ENCODE measurements at places on chromosomes 13 and 19.
A peak's percentile ranks its signal among the peaks of the same experiment; 100 is the strongest.

GRCh38 chr13:36880961-36881360 is 39.1 kb downstream of the SMAD9 start:
- DNase-seq = no peak

DNA sequence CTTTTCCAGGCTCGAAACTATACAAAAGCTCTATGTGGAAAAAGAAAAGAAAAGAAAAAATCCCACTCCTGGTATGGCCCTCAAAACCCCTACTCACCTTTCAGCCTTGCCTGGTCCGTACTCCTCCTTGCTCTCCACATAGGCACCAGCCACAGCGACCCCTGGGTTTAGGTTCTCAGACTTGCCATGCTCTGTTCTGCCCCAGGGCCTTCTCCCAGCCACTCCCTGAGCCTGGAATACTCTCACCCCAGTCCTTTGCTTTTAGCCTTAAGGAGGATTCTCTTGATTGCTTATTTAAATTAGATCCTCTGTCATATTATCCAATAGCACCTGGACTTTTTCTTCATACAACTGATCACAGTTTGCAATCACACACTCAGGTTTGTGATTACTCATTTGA is 522.5 kb downstream of the DIAPH3 start:
- no peak for DNase-seq

DNA sequence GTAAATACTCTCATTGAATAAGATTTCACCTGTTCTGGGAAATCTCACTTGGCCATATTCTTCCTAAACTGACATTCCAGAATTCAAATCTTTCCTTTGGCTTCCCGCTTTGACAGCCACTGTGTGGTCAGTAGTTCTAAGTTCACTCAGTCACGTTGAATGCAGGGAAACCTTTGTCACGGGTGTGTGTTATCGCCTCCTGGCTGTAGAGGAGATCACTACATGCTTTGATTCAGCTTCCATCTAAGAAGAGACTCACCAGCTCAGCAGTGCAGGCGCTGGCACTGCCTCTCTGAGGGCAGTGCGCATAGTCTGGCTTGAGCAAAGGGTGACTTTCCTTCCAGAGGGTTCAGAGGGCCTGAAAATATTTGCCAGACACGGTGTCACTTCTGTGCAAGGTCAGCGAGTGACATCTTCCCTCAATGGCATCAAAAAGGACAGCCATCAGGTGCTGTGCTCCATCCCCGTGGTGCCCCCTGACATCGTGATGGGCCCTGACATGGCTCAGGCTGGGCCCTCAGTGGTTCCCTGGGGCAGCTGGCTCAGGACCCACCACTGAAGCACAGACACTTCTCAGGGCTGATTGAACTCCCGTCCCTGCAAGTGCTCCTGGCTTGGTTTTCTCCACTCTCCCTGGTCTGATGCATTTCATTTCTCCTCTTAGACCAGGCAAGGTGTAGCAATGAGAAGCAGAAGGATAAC is 635.4 kb upstream of the ARGLU1 start:
- peak; percentile 5 for DNase-seq

DNA sequence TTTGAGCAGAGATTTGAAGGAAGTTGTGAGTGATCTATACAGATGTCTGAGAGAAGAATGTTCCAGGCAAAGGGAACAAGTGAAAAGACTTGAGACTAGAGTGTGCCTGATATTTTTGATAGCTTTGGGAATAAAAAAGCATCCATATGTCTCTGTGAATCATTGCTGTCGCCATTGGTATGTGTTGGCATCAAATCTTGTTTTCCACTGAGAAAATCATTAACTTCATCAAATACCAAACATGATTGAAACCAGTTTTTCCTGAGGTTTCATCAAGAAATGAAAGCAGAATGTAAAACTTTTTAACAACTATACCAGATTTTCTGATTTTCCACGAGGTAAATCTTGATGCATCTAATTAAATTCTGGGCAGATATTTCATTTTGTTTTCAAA is 862.6 kb downstream of the DIAPH3 start:
- no peak for DNase-seq

DNA sequence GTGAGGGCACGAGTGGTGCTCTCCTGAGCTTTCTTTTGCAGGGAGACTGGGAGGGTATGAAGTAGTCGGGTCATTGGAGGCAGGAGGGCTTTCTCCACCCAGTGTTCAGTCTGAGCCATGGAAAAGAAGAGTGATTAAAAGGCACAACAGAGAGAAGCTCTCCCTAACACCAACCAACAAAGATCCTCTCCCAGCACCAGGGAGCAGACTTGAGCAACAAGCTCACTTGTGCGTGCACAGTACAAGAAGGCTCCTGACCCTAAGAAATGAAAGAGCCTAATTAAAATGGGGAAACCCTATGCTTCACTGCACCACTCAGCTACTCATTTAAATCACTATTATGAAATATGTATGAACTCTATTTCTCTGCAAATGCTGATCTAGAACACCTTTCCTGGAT is 276.3 kb upstream of the SOX21 start:
- DNase-seq = no peak

DNA sequence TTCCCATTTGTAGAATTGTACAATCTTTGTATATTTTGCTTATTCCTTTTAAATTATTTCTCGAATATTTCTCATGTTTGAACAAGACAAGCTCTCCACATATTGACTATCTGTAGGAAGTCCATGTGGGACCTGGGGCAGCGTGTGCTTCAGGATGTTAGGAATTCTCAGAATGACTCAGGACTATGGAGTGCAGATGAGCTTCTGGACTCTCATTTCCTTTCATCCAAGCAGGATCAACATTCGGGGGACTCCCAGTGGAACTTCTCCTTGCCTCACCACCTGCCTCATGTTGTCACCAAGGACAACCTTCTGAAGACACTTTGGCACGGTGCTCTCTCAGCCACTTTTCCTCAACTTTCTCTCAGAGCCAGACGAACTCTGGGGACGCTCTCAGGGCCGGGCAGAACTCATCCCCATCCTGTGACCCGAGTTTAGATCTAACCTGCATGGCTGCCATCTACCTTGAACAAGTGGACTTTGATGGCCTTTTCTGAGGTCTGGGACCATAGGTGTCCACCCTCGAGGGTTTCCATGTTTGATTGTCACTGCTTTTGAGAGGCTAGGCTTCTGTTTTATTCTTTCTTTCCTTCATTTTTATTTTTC is 441.7 kb downstream of the IRS2 start:
- no peak for DNase-seq

DNA sequence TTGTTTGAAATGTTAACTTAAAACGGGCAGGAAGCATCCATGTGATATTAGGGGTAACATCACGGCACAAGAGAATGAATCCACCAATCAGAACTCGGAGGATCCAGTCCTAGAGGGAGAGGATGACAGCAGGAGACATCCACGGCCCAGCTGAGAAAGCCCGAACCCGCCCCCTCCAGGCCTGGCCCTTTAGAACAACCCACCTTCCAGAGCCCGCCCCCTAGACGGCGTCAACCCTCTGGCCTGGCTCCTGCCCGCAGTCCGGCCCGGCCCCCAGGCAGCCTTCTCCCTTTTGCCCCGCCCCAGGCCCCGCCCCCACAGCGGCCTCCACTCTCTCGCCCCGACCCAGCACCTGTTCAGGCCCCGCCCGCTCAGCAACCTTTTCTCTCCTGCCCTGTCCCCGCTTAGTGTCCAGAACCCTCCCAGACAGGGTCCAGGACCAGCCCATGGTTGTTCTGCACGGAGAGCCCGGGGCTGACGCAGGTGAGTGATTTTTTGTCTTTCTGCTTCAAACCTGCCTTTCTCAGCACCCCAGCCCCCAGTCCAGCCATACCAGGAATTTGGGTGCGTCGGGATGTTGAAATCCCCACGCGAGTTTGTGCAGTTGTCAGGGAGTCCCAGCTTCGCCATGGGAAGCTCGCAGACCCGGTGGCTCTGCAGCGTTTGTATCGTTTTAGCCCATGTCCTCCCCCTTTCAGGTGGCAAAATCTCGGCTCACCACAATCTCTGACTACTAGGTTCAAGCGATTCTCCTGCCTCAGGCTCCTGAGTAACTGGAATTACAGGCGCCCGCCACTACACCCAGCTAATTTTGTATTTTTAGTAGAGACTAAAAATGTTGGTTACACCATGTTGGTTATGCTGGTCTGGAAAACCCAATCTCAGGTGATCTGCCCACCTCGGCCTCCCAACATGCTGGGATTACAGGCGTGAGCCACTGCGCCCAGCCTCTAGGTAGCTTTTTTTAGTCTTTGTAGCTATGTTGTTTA is 16.1 kb downstream of the ZNF816 start:
- DNase-seq = no peak

DNA sequence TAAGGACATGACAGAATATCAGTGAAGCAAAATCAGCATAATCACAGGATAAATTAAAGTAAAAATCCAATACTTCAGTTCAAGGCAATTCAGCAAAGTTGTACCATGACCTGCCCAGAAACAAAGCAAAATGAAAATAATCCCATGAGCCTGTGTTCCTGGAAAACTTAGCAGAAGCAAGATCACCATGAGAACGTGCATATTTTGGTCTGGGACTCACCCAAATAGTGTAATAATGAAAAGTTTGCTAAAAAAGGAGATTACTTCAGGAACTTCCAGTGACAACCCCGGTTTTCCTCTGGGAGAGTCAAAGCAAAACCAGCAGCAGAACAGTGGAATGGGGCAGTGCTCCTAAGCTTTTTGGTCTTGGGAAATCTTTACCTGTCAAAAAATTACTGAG is 14.9 kb upstream of the RPL21 start:
- no peak for DNase-seq

DNA sequence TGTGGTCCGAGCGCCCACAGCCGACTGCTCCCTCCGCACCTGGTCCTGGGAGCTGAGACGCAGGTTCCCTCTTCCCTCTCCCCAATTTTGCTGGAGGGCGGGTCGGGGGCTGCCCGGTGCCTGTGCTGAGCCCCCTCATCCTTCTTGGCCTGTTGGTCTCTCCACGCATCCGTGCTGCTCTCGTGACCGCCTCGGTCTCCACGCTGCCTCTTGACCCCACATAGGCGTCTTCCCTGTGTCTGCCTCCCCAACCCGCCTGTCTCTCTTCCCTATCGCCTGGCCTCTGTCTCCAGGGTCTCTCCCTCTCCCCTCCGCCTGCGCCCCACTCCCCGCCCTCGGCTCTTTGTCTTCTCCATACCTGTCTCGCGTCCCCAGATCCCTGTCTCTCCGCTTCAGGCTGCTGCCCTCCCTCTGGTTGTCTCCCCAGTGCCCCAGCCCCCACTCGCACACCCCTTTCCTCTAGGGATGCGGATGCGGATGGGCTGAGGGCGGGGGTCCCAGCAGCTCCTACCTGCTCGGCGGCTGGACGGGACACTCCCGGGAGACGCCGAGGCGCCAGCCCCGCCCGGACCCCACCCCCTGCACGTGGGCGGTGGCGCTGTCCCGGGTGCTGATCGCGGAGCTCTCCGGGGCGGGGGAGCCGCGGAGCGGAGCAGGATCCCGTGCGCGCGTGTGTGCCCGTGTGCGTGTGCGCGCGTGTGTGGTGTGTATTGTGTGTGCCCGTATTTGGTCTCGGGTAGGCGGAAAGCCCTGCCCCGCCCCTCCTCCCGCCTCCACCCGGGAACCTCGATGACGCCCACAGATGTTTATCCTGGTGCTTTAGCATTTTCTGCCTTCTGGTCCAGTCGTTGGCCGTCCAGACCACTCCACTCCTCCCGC is at the start of gene SYT5:
Gene SYT5 (minus strand): TSS at position 684 of the 879 bp plus-strand sequence. CDS start 1,248 bp downstream, outside the sequence.
- peak; percentile 66 for DNase-seq

DNA sequence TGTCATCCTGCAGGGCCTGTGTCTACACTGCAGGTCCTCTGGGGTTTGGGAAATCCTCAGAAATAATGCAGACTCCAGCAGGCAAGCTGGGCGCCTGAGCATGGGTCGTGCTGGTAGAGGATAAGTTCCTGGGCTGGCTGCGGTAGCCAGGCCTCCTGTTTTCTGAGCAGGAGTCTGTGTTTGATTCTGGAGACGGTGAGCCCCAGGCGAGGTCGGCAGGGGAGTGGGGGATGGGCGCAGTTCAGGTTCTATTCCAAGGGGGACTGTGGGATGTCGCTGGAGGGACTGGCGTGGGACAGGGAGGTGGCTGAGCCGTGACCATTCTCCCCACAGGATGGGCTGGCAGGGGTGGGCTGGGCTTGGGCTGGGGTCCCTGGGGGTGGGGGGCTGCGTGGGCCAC is 154.7 kb downstream of the KDM4B start:
- DNase-seq = no peak

GRCh38 chr13:73981595-73981994 is 152.6 kb downstream of the KLF12 start:
- no peak for DNase-seq

- no peak for DNase-seq
Measured at GRCh38 chr13:91950803-91951202, 552.4 kb downstream of the GPC5 start.

DNA sequence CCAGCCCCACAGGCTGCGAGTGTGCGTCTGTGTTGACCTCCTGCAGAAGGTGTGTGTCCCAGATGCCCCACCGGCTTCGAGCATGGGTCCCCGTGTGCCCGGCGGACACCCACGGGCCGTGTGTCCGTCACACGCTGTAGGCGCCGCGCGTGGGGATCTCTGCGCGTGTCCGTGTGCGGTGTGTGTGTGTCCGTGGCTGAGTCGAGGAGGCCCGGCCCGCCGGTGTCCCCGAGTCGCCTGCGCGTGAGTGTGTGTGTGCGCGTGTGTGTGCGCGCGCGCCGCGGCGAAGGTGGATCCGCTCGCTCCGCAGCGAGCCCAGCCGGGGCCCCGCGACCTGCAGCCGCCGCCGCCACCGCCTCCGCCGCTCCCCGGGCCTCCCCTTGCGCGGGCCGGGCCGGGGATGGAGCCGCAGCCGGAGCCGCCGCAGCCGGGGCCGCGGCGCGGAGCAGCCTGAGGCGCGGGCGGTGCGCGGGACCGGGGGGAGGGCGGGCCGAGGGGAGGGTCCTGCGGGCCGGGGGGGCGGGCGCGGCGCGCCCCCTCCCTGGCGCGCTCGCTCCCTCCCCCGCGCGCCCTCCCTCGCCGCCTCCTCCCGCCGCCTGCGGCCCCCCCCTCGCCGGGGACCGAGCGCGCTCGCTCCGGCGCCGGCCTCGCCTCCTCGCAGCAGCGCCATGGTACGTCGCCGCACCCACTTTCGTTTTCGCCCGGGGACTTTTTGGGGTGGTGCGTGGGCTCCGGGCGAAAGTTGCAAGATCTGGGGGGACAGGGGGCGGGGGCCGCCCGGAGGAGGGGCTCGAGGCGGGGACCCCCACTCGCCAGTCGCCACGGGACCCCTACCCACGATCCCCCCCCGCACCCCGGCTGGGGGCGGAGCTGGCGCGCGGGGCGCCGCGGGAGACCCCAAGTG is 7.1 kb upstream of the NFIC start:
- DNase-seq = peak; percentile 89

- no peak for DNase-seq
Measured at GRCh38 chr19:36392916-36393673, 14.1 kb upstream of the ZFP14 start.

DNA sequence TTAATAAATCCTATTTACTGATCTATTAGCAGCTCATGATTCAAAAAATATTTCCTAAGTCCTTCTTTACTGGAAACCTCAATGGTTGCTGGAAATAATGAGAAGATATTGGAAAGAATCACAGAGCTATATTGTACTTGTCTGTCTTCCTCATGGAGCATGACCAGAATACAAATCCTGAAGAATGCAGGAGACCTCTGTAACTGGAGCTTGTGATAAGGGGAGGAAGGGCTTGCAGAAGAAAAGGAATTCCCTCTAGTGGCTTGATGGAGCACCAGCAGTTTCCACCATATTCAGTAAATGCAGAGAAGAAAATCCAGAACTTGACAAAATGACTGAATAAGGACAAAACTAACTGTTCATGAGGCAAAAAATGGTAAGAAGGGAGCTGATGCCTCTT is 1333.1 kb downstream of the EFNB2 start:
- DNase-seq = no peak
